Large intestine (tissue), 12 donors: ENCODE measurements at places on chromosomes 3 and 15. TPM values are rescaled to one million over a fixed set of nuclear protein-coding genes. Genes with fewer than 3 reads are reported as not detected.

DNA sequence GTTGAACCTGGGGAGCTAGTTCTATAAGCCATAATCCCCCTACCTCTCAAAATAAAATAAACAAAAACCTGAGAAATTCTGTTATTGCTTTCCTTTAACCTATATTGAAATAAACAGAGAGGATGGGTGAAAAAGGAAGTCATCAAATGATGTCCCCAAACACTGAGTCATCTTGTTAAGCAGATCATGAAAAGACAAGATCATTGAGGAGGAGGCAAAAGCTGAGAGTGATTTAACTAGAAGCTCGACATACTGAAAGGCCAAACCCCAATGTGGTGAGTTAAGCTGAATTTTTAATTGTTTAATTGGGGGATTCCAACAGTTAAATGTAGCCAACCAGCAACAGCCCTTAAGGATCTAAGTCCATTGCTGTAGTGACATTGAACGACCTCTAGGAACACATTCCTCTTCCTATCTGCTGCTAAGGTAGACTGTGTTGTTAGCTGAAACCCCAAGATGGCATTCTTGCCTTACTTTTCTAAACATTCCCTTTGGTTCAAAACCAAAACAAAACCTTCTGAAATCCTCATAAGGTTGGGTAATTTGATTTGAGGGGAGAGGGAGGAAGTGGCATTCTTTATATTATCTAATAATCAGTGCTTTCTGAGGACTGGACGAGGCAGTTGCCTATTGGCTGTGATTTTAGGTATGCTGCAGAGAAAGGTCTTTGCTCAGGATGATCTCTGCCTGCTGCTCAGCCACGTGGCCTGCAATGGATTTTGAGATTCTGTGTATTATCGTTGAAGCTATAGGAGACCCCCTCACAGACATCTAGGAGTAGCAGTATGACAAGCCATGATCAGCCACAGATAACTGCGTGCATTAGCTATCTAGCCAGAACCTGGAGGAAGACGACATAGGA lies 62.7 kb upstream of the BNIP2 start:
- H3K4me3 ChIP-seq, result no peak overlapping the region
- no peak overlapping the region for H3K27ac ChIP-seq
- DNase-seq, result no peak
- H3K27me3 ChIP-seq, result peaks cover 8% of the 10 kb centered on the region
- H3K4me1 ChIP-seq, result no peaks in the 10 kb centered on the region

- peaks cover 7% of the 10 kb centered on the region for H3K36me3 ChIP-seq
- peak; percentile 57 for DNase-seq
- peaks cover 16% of the 10 kb centered on the region for H3K27me3 ChIP-seq
- H3K4me1 ChIP-seq, result no peaks in the 10 kb centered on the region
These were observed 7.9 kb upstream of the RPP14 start for GRCh38 chr3:58298190-58298589.

DNA sequence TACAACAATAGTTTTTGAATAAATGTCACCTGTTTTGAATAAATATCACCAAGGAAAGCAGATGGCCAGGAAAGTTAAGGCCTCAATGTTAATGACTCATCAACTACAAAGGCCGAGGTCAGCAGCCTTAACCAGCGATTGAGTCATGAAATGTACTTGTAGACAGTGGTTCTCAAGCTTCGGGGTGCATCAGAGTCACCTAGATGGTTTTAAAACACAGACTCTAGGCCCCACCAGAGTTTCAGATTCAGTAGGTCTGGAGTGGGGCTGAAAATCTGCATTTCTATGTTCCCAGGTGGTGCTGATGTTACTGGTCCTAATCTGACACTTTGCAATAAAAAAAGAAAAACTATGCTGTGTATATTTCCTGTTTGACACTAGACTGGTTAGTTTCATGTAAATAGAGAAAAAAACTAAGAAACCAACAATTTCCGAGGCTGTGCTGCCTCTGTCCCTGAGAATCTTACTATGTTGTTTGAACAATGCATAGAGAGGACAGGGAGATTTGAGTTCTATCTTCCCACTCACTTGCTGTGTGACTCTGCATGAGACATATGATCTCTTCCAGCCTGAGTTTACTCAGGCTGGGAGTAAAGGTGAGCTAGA lies 9.8 kb downstream of the RAB27A start:
- H3K4me3 ChIP-seq, result no peak overlapping the region
- no peaks in the 10 kb centered on the region for H3K27me3 ChIP-seq
- H3K36me3 ChIP-seq, result no peaks in the 10 kb centered on the region

The CA12 gene
- polyA plus RNA-seq, result 1.0 TPM

DNA sequence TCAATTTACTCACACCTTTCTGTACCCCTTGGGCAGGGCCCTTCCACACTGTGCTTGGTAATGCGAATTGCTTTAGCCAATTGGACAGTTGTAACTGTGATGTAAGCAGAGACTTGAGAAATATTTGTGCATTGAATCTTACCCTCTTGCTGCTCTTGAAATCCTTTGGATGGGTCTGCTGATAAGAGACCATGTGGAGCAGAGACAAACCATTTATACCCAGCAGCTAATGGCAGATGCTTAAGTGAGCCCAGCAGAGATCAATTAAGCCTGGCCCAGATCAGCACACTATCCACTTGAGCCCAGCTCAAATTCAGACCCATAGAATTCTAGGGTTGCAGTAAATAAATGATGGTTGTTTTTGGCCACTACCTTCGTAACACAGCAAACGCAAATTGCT lies 19.3 kb downstream of the MUC13 start:
- no peak for DNase-seq
- no peak overlapping the region for H3K4me3 ChIP-seq
- H3K27me3 ChIP-seq, result no peaks in the 10 kb centered on the region
- peaks cover 82% of the 10 kb centered on the region for H3K36me3 ChIP-seq
- H3K4me1 ChIP-seq, result no peaks in the 10 kb centered on the region

DNA sequence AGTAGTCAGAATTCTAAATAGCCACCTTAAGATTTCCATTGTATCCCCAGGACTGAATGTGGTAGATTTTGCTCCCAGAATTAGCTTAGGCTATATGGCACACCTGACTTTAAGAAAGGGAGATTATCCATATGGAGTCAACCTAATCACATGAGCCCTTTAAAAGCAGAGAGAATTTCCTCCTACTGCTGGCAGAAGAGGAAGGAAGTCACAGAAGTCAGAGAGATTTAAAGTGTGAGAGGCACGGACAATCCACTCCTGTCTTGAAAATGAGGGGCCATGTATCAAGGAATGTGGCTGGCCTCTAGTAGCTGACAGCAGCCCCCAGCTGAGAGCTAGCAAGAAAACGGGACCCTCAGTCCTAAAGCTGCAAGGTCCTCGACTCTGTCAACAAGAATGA lies 26.8 kb downstream of the LRRC31 start:
- H3K36me3 ChIP-seq, result no peaks in the 10 kb centered on the region
- no peaks in the 10 kb centered on the region for H3K27me3 ChIP-seq
- H3K4me1 ChIP-seq, result no peaks in the 10 kb centered on the region
- no peak overlapping the region for H3K27ac ChIP-seq
- no peak for DNase-seq

- H3K27ac ChIP-seq, result no peak overlapping the region
- no peaks in the 10 kb centered on the region for H3K36me3 ChIP-seq
- H3K4me3 ChIP-seq, result no peak overlapping the region
These were observed 230.5 kb upstream of the CHRNA7 start for GRCh38 chr15:31799715-31800321.

The SCAANT1 gene
- 1.8 TPM for polyA plus RNA-seq

GRCh38 chr3:24017305-24017704 lies 72.2 kb downstream of the NR1D2 start:
- no peak overlapping the region for H3K4me3 ChIP-seq
- no peak overlapping the region for H3K27ac ChIP-seq
- H3K27me3 ChIP-seq, result no peaks in the 10 kb centered on the region
- no peaks in the 10 kb centered on the region for H3K4me1 ChIP-seq

DNA sequence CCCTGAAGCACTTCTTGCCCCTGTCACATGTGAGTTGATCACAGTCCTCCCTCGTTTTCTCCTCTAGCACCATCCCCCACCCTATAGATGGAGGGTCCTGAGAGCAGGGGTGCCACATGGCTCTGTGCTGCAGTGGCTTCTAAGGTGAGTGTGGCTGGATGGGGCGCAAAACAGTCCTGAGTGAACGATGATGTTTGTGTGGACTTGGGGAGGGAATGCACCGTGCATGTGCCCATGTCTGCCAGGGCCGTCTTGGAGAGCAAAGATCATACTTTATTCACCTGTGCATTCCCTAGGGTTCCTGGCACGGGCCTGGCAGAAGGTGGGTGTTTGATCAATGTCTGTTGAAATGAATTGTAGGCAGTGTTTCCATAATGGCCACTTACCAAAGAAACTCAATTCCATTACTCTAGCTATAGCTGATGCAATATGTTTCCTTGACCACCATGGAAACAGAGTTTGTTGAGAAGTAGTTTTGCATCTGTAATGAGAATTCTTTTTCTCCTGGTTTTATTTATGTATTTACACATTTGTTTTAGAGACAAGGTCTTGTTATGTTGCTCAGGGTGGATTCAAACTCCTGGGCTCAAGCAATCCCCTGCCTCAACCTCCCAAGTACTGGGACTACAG lies 58.0 kb downstream of the ABTB1 start:
- no peak overlapping the region for H3K4me3 ChIP-seq
- H3K27ac ChIP-seq, result no peak overlapping the region
- DNase-seq, result no peak
- no peaks in the 10 kb centered on the region for H3K36me3 ChIP-seq
- peaks cover 4% of the 10 kb centered on the region for H3K4me1 ChIP-seq

The PRSS50 gene
- polyA plus RNA-seq, result 3.1 TPM

The SH2D7 gene
- 2.6 TPM for polyA plus RNA-seq

GRCh38 chr3:52064561-52064960 lies 8.2 kb upstream of the DUSP7 start:
- no peaks in the 10 kb centered on the region for H3K36me3 ChIP-seq
- H3K4me3 ChIP-seq, result no peak overlapping the region
- no peak overlapping the region for H3K27ac ChIP-seq
- H3K4me1 ChIP-seq, result peaks cover 18% of the 10 kb centered on the region

The GPR87 gene
- polyA plus RNA-seq, result not detected

DNA sequence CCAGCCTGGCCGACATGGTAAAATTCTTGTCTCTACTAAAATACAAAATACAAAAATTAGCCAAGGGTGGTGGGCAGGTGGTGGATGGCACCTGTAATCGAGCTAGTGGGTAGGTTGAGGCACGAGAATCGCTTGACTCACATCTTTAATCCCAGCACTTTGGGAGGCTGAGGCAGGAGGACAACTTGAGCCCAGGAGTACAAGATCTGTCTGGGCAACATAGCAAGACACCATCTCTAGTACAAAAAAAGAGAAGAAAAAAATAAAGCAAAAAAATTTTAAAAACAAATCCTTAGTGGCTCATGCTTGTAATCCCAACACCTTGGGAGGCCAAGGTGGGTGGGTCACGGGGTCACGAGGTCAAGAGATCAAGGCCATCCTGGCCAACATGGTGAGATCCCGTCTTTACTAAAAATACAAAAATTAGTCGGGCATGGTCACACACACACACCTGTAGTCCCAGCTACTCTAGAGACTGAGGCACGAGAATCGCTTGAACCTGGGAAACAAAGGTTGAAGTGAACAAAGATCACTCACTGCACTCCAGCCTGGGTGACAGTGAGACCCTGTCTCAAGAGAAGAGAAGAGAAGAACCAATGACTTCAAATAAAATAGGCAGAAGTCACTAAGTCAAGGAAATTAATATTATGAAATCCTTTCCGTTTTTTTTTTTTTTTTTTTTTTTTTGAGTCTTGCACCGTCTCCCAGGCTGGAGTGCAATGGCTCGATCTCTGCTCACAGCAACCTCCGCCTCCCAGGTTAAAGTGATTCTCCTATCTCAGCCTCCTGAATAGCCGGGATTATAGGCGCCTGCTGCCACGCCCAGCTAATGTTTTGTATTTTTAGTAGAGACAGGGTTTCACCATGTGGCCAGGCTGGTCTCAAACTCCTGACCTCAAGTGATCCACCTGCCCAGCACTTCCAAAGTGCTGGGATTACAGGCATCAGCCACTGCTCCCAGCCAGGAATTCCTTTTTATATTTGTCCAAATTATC lies 4.9 kb downstream of the RHOA start:
- peaks cover 8% of the 10 kb centered on the region for H3K4me1 ChIP-seq
- peaks cover 8% of the 10 kb centered on the region for H3K36me3 ChIP-seq
- DNase-seq, result no peak
- no peak overlapping the region for H3K4me3 ChIP-seq
- H3K27ac ChIP-seq, result no peak overlapping the region

The ST3GAL6 gene
- polyA plus RNA-seq, result 7.7 TPM
